Activated CD4-positive, CD25-positive, alpha-beta regulatory T cell treated with anti-CD3 and anti-CD28 coated beads, Interleukin-2, amount 50 U/mL, for 16 hours (primary cell): ENCODE measurements at places on chromosomes 2 and 18.

- DNase-seq: no peak
These were observed 6.7 kb downstream of the MIB1 start for GRCh38 chr18:21747268-21747667.

DNA sequence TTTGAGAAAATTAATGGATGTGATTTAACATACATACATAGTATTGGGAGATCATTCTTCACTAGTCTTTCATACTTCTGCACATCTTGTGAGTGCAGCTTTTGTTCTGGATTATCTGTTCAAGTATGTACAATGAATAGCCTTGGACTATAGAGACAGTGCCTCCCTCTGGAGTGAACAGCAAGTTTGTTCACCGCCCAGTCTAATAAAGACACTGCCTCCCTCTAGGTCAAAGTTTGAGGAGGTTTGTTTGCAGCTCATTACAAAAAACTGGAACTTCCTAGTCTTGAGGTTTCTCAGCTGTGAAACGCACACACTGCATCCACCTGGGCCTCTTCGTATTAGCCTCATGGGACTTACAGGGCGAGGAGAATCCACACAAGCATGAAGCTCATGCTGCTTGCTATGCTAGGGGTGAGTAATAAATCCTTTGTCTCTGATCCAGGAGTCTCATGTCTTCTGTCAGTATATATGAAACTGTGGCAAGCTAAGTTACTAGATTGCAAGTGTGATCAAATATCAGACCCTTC is 26.0 kb upstream of the LAPTM4A start:
- no peak for DNase-seq

DNA sequence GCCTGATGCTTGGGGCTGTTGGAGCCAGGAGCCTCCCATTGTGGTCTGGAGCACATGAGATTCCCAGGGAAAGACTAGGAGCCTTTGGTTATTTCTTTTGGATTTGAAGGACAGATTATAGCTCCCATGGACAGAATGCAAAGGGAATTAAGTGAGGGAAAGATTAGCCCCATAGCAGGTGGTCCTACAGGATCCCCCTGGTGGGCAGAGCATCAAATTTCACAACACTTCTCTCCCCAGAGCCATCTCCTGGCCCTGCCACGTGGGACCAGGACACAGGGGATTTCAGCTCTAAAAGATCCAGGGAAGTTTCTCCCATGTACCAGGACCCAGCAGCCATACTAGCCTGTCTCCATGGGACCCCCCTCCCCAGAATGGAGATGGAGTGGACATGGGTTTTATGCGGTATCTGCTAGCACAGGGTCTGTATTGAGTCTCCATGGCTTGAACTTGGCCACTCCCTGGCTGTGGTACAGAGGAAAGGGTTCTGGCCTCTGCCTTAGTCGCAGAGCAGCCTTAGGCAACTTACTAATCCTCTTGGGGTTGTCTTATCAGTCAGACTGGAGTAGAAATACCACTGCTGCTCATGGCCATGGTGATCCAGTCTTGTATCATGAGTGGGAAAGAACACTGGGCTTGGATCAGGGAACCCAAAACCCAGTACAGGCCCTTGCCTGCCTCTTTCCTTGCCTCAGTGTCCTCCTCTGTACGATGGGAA is 6.8 kb upstream of the PLB1 start:
- no peak for DNase-seq

DNA sequence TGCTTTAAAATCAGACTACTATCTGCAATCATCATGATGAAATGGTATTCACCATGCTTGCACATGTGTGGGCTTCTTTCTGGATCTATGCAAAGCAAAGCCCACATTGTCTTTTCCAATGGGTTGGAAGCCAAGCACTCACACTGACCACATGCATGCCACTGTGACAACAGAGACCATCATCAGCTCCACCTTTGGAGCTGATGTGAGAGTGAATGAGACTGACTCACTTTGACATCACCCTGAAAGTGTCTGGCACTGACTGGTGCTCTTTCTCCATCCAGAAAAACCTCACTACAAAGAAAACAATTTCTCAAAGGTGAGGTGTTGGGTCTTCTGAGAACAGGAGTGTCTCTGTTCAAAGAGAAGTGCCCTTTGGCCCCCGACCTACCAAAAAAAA is 4.7 kb downstream of the MYO5B start:
- DNase-seq: no peak

DNA sequence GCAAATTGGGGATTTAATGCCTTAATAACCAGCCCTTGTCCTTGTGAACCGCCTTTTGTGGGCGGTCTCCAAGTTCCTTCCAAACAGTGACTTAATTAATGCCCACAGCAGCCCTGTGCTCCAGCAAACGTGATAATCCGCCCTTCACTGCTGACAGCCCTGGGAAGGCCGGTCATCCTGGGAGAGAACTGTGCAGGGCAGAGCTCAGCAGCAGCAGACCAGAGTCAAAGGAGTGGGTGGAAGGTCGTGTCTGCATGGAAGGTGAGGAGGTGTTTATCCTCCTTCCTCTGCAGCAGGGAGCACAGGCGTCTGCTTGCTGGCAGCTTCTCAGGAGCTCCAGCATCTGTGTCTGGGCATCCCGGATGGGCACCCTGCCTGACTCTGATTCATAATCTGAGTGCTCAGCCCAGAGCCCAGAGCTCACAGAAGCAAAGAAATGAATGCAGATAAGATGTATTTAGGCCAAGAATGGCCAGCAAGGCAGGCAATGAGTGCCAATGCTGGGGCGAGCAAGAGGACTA is 270.0 kb upstream of the PXDN start:
- DNase-seq: no peak

- DNase-seq: no peak
These were observed 5.8 kb upstream of the MYOM1 start for GRCh38 chr18:3225588-3225987.

DNA sequence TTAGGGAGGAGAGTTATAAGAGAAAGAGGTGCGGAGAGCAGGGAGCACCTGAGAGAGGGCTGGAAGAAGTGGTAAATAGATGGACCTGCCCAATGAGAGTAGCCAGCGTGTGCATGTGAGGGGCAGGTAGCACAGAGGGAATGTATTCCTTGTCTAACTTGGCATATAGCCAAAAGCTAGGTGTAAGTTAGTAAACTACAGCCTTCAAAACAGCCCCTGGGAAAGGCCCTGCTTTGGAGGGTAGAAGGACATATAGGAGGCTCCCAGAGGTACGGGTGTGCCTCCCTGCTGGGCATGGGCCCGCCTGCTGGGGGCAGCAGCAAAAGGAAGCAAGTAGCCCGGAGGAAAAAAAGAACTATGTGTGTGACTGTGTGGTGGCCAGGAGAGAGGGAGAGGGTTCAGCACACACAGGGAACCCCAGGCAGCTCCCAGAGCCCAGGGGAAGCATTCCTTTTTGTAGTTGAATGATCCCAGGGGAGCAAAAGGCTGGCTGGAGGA is 48.0 kb downstream of the TCF7L1 start:
- DNase-seq: no peak

DNA sequence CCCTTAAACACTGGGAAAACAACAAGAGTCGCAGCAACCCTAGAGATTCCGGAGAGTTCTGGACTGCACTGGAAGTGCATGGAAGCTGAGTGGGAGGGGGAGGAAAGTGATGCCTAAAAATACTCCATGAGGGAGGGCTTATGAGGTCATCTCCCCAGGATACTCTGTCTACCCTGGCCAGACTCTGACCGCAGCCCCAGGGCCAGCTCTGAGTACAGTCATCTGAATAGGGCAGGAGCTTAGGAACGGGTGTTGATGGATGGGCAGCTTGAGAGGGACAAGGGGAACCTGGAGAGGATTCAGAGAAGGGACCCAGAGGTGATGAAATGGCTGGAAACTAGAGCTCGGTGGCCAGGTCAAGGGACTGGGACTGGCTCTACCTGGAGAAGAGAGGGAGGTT is 79.3 kb upstream of the IGFBP5 start:
- DNase-seq: no peak

DNA sequence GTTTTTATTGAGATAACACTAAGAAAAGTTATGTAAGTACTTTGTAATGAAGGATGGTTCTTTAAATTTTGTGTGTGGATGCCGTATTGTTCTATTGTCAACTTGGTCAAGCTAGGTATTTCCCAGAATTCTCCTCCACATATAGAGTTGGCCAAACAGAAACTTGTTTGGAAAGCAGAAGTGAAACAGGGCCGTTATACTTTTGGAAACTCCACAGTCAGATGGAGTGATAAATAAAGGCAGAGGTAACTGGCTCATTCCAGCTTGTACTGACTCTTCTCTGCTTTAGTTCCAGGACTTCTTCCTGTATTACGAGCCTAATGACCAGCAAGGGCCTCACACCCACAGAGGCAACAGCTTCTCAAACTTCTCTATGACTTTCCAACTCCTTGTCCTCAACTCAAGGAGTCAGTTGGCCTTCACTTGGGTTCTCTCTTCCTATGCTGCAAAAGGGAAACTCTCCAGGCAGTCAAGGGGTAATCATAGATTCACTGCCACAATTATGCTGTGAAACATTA is 16.4 kb upstream of the STARD7 start:
- DNase-seq: no peak

GRCh38 chr18:47628893-47629292 is 301.6 kb downstream of the SMAD2 start:
- DNase-seq: no peak

DNA sequence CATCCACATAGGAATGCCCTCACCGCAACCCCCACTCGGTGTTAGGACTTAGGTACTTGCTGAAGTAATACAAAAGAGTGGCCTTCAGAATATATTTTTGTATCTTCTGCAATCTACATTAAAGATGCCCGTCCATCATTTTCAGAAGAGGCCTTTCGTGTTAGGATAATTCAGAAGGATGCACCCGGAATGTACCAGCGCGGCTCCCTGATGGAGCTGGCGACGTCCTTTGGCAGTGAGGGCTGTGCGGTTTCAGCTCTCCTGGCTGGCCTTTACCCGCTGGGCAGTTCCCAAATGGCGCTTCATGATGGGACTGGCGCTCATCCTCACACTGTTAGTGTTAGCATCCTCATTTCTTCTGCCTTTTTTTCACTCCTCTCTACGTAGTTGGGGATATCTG is 15.3 kb downstream of the TWIST2 start:
- DNase-seq: no peak
